ENCODE measurements at places on chromosomes 4 and X. TPM values are rescaled to one million over a fixed set of nuclear protein-coding genes. Genes with fewer than 3 reads are reported as not detected.
A peak's percentile ranks its signal among the peaks of the same experiment; 100 is the strongest.

- DNase-seq = no peak
Measured at GRCh38 chr4:89140168-89140759, 28.9 kb downstream of the TIGD2 start.

DNA sequence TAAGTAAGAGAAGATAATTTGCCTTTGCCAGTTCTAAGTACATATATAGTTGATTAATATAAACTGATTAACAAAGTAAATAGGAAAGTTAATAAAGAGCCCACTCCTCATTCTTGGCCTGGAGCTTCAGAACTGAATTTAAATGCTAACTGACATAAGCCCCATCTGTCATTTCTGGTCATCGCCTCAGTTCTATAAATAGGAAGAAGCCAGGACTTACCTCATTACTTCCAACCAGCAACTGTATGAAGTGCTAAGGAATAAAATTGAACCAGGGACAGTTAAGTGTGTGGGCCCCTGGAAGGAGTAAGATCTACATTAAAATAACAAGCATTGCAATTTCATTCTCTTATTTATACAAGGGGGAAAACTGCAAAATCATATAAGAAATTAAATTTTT, 52.0 kb upstream of the PDLIM5 start:
- DNase-seq = no peak

GRCh38 chr4:98522062-98522461, 136.3 kb downstream of the TSPAN5 start:
- no peak for DNase-seq

- DNase-seq = no peak
Measured at GRCh38 chrX:136585262-136585661, 53.2 kb downstream of the VGLL1 start.

GRCh38 chrX:137545711-137546651, 19.9 kb upstream of the ZIC3 start:
- no peak for DNase-seq

- peak; percentile 91 for DNase-seq
Measured at GRCh38 chr4:85681221-85681657, 206.3 kb downstream of the ARHGAP24 start.

- DNase-seq = no peak
Measured at GRCh38 chrX:115624916-115625315, 63.9 kb downstream of the PLS3 start.

- DNase-seq = no peak
Measured at GRCh38 chrX:105781804-105782203, 40.5 kb upstream of the NRK start.

GRCh38 chrX:50787099-50787498, 26.9 kb downstream of the SHROOM4 start:
- DNase-seq = no peak

GRCh38 chr4:82099928-82100579, 273.7 kb downstream of the HNRNPD start:
- no peak for DNase-seq

GRCh38 chr4:103720661-103721060, 876 bp upstream of the TACR3 start:
- no peak for DNase-seq

DNA sequence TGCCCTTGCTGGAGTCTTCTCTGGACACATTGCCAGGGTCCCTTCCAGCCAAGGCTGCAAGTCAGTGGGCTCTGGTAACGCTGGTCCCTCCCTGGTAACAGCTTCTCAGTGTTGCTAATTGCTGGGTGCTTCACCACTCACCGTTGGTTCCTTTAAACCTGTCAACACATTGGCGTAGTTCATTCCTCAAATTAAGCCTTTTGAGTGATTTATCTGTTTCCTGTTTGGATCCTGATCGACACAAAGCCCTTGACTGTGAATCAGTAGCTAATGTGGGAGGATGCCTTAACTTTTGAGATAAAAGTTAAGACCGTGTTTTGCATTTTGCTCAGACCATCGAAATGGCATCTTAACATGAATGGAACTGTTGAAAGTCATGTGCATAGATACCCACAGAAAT, 125.9 kb downstream of the AMELX start:
- DNase-seq = no peak

DNA sequence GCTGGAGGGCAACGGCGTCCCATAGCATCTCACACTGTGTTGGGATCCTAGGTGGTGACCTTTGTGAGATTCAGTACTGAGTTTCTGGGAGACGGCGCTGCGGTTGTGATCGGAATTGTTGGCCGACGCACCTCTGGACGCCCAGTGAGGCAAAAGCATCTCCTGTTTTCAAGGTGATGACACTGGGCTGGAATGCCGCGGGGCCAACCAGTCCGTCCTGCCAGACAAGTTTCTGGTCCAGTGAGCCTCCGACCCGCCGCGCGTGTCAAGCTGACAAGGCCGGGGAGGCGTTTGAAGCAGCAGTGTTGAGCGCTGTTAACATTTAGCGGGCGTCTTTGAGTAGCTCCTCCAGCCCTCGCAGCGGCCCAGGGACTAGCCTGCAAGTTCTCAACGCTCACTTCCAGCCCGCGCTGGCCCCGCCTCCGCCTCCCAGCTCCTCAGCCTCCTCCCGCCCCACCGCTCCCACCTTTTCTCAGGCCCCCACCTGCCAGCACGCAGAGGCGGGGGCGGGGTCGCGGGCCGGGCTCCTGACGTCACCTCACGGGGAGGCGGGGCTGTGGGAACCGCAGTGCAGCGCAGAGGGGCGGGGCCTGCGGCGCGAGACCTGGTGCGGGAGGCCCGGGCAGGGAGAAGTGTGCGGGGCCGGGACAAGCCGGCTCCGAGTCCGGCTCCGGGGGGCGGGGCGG, 482 bp upstream of the CDS1 start:
- peak; percentile 34 for DNase-seq

DNA sequence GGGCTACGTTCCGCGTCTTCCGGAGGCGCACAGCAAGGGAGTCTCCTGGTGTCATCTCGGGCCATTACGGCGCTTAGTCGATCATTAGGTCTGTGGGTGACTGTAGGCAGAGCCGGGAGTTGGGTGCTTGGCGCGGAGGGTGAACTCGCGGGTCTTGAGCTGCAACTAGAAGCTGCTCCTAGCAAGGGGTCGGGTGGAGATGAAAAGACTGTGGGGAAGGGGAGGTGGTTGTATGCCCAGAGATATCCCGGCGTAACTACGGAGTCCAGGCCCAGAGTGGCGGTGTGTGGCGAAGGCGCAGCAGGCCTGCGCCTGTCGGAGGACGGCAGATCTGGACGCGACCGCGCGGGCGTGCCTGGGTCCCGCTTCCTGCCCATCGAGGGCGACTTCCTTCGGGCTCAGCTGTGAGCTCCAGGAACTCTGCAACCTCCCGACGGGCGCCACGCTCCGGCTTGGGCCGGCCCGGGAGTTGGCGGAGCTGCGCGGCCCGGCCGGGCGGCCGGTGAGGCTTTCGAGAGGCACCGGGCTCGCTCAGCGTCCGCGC, 2.7 kb upstream of the NKX3-2 start:
- DNase-seq = no peak

DNA sequence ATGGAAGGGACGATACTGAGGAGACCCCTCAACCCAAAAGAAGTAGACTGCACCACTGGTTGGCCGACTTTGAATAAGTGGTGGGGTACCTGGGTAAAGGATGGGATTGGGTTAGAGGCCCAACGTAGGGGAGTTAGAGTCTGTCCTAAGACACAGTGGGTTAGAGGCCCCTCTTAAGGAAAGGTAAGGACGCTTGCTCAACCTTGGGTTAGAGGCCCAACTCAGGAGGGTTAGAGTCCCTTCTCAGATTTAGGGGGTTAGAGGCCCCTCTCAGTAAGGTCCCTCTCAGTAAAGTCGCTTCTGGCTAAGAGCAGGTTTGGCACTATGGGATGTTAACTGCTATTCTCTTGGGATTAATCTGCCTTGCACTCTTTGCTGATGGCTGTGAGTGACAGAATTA, 81.3 kb downstream of the ACOX3 start:
- no peak for DNase-seq

DNA sequence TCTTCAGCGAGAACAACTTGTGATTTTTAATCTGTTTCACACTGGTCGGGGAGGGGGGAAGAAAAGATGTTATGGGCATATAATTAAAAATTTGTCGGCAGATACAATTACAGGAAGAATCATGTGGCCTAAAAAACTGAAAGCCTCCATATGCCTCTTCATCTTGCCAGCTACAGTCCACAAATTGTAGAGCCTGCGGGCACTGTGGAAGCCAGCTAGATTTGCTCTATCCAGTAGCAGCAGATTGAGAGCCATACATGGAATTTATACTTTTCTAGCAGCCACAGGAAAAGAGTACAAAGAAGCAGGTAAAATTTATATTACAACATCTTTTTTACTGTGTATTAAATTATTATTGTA, 147.3 kb downstream of the TBL1X start:
- no peak for DNase-seq

GRCh38 chr4:56937262-56937661, 29.6 kb downstream of the REST start:
- DNase-seq = peak; percentile 82

- peak; percentile 76 for DNase-seq
Measured at GRCh38 chr4:182143822-182144625, 99.2 kb upstream of the TENM3 start.

- DNase-seq = peak; percentile 50
Measured at GRCh38 chr4:83599183-83599582, 63.3 kb downstream of the GPAT3 start.

DNA sequence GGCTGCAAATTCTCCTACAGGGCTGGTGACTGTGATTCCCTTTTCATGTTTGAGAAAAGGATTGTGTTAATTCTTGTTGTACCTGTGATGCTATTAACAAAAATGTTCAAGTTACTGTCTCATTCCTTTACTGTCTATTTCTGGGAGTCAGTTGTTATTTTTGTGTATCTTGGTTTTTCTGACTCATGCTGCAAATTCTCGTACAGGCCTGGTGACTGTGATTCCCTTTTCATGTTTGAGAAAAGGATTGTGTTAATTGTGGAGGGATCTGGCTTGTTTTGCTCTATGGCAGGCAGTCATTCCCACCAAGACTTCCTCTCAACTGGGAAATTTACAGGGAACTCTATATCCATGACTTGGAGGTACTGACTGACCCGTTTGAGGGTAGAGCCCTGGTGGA, 693.4 kb upstream of the INTU start:
- DNase-seq = peak; percentile 76

DNA sequence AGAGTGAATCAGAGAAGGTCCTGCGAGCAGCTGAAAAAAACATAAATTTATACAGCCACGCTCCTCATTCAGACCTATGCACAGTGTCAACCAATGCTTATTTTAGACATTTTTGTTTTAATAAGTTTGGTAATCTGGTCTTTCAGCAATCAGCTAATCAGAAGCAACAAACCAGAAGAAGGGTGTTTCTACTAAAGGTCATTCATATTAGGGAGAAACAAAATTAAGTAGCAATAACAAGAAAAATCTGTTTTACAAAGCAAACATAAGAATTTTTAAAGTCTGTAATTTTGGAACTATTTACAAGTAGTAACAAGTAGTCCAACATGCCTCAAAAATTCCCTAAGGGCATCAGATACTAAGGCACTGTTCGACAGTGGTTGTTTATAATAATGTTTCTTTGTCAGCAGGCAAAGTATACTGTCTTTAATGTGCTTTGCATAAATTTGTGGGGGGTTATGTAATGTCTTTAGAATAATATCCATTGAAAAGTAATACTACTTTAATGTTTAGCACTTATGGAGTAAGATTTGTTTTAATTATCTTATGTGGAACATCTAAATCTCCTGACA, 82.8 kb downstream of the PHOX2B start:
- no peak for DNase-seq

DNA sequence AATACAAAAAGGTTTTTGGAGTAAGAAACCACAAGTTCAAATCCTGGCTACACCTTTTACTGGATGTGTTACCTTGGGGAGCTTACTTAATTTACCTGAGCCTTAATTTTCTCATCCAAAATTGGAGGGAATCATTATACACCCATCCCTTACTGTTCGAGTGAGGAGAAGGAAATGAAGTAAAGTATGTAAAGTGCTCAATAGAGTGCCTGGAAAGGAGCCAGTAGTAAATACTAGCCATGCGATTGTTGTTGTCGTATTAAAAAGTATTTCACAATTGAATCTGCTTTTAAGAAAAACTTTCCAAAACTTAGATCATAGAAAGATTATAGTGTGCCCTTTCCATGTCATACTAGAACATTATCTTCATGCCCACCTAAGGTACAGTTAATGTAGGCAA, 124.5 kb downstream of the ATXN3L start:
- no peak for DNase-seq

- no peak for DNase-seq
Measured at GRCh38 chr4:128608006-128608405, 201.5 kb upstream of the JADE1 start.

GRCh38 chr4:2944586-2945526, 18.4 kb downstream of the NOP14 start:
- DNase-seq = no peak

GRCh38 chrX:40736170-40736505, 796 bp upstream of the MED14 start:
- DNase-seq = no peak

DNA sequence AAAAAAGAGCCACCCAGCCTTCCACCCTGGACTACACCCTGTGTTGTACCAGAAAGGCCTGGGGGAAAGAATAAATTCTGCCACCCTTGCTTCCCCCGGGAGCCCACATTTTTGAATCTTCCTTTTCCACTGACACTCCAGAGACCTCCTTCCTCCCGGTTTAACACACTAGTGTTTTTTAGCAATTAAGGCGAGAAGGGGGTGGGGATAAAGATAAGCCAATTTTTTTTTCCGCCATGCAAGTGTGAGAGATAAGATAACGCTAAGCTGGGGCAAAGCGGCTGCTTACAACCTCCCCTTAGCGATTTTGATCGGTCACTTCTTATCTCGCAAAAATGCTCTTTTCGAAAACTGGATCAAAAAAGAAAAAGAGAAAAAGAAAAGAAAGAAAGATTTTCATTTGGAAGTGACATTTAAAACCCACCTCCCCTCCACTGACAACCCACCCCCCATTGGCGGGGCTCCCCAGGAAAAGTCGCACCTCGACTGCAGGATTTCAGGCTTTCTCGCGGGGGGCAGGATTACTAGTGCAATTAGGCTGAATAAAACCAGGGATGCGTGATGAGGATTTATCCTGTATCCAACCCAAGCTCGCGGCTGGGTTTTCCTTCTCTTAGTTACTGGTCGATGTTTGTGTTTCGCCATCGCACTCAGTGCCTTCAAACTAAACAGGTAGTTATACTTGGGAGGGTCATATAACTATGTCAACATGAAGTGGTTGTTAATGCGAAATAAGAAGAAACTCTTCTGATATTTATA, 6.0 kb upstream of the BCOR start:
- no peak for DNase-seq

GRCh38 chr4:165718660-165719059, 154.4 kb upstream of the TLL1 start:
- DNase-seq = no peak

GRCh38 chr4:36218121-36218520, 26.2 kb downstream of the ARAP2 start:
- DNase-seq = no peak

KLF8 gene
- 0.09 TPM for total RNA-seq

BTC gene
- not detected for total RNA-seq

NEUROG2 gene
- total RNA-seq = not detected

GABRQ gene
- total RNA-seq = not detected

GYPA gene
- not detected for total RNA-seq

ABCG2 gene
- 0.53 TPM for total RNA-seq

NIPAL1 gene
- total RNA-seq = 0.60 TPM

CXCL3 gene
- total RNA-seq = 0.18 TPM

NKRF gene
- total RNA-seq = 10.6 TPM

GRPR gene
- total RNA-seq = not detected

USP53 gene
- 150 TPM for total RNA-seq

NR3C2 gene
- total RNA-seq = 0.26 TPM
